Cardiac muscle cell (in vitro differentiated cells and primary cell): ENCODE measurements at places on chromosomes 5 and 9. TPM values are rescaled to one million over a fixed set of nuclear protein-coding genes. Genes with fewer than 3 reads are reported as not detected.

The OBP2A gene
- not detected in 2 replicates for polyA plus RNA-seq

- H3K27ac ChIP-seq: no peak overlapping the region
- no peak for DNase-seq
- peaks cover 55% of the 10 kb centered on the region for H3K27me3 ChIP-seq
- H3K4me1 ChIP-seq: no peaks in the 10 kb centered on the region
- no peaks in the 10 kb centered on the region for H3K36me3 ChIP-seq
Measured at GRCh38 chr5:136025900-136026299, 2.9 kb upstream of the TGFBI start.

GRCh38 chr9:117377046-117377445 is 37.8 kb downstream of the ASTN2 start:
- H3K27me3 ChIP-seq: no peaks in the 10 kb centered on the region
- H3K4me3 ChIP-seq: no peak overlapping the region

DNA sequence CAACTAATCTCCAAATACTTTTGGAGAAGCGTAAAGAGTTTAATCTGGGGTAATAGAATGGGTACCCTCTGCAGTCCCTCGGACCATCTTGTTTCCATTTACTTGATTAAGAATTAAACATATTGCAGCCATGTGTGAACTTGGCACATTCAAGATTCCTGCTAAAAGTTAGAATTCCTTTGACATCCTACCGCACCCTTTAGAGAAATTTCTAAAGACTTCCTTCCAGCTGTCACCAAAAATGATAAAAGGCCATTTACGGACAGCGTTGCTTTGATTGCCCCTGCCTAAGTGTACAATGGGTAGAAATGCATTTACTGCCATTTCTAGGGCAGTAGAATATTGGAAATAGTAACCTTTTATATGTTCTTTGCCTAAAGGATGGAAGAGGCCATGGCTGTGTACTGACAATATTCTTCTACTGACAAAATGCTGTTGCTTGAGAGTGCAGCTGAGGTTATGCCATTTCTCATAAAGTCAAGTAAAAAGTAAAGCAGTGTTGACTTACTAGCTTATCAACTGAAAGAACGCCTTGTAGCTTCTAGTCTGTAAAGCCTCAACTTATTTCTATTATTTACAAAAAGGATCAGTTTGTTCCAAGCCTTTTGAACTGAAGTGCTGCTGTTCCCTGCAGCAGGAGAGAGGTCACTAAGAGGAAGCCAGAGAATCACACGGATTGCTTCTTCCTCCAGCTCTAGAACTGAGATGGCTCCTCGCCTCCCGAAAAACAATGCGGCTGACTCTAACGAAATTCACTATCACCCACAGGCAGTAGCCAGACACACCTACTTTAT is 139.8 kb upstream of the BASP1 start:
- H3K4me1 ChIP-seq: no peaks in the 10 kb centered on the region
- no peak overlapping the region for H3K27ac ChIP-seq
- no peaks in the 10 kb centered on the region for H3K36me3 ChIP-seq
- no peak for DNase-seq
- H3K27me3 ChIP-seq: no peaks in the 10 kb centered on the region
- H3K4me3 ChIP-seq: no peak overlapping the region

GRCh38 chr5:45288746-45289145 is 407.4 kb downstream of the HCN1 start:
- no peak overlapping the region for H3K4me3 ChIP-seq
- no peaks in the 10 kb centered on the region for H3K27me3 ChIP-seq

GRCh38 chr5:103264508-103264907 is 5.9 kb downstream of the MACIR start:
- no peaks in the 10 kb centered on the region for H3K36me3 ChIP-seq
- no peak for DNase-seq
- H3K4me3 ChIP-seq: no peak overlapping the region
- peaks cover 22% of the 10 kb centered on the region for H3K4me1 ChIP-seq

- H3K27ac ChIP-seq: no peak overlapping the region
- H3K27me3 ChIP-seq: no peaks in the 10 kb centered on the region
- H3K4me3 ChIP-seq: no peak overlapping the region
- H3K36me3 ChIP-seq: no peaks in the 10 kb centered on the region
Measured at GRCh38 chr5:87139795-87140194, 127.9 kb upstream of the RASA1 start.
